ENCODE measurements at places on chromosomes 11 and 22. TPM values are rescaled to one million over a fixed set of nuclear protein-coding genes. Genes with fewer than 3 reads are reported as not detected.

Gene IFITM10
- total RNA-seq = 0.39 TPM

Gene C1QTNF4
- total RNA-seq = not detected

Gene CASP12
- 7.0 TPM for total RNA-seq

Gene OR2AT4
- not detected for total RNA-seq

Gene PANX2
- total RNA-seq = 0.63 TPM

Gene DBX1
- not detected for total RNA-seq

Gene CATSPER1
- total RNA-seq = not detected

Gene VSIG10L2
- total RNA-seq = not detected

Gene OR52A5
- not detected for total RNA-seq

Gene OR52H1
- 0.13 TPM for total RNA-seq

Gene CLTCL1
- total RNA-seq = 3.5 TPM

Gene DPP3
- total RNA-seq = 49.9 TPM

Gene C22orf15
- 0.38 TPM for total RNA-seq

Gene FOLH1
- total RNA-seq = under 0.01 TPM

Gene ADM
- total RNA-seq = 137 TPM

Gene UBQLN3
- total RNA-seq = not detected

Gene BTBD18
- total RNA-seq = not detected

Gene BCR
- total RNA-seq = 127 TPM

Gene MS4A1
- total RNA-seq = under 0.01 TPM

Gene CKAP5
- 61.4 TPM for total RNA-seq

Gene CELF1
- total RNA-seq = 57.9 TPM

Gene MISFA
- 1.0 TPM for total RNA-seq

Gene DRD2
- total RNA-seq = not detected

Gene RIMBP3B
- total RNA-seq = not detected

Gene RIBC2
- 0.39 TPM for total RNA-seq

Gene NPAS4
- not detected for total RNA-seq

Gene MMP8
- total RNA-seq = not detected

Gene CASP5
- total RNA-seq = not detected

Gene GPR83
- total RNA-seq = under 0.01 TPM

Gene PNPLA5
- total RNA-seq = not detected

Gene FAM180B
- not detected for total RNA-seq

Gene LRRC75B
- 4.6 TPM for total RNA-seq

Gene CHEK1
- 12.6 TPM for total RNA-seq

Gene TMEM151A
- total RNA-seq = not detected

Gene KCNJ1
- total RNA-seq = 0.13 TPM

Gene SYCE3
- total RNA-seq = not detected

Gene POTEH
- not detected for total RNA-seq

Gene FGF3
- not detected for total RNA-seq

Gene SERPING1
- 0.51 TPM for total RNA-seq

Gene C11orf21
- total RNA-seq = not detected

Gene NOX4
- 81.8 TPM for total RNA-seq

Gene ZBTB3
- total RNA-seq = 11.6 TPM

Gene CHADL
- 1.3 TPM for total RNA-seq

Gene OTUB1
- 50.2 TPM for total RNA-seq

Gene RAC2
- 12.8 TPM for total RNA-seq

Gene MRPL11
- total RNA-seq = 37.5 TPM

Gene PHETA2
- total RNA-seq = 31.1 TPM

Gene DEPDC7
- under 0.01 TPM for total RNA-seq

Gene NAALADL1
- total RNA-seq = 16.6 TPM

Gene DTX4
- 49.6 TPM for total RNA-seq

Gene XKR3
- not detected for total RNA-seq

Gene SLC22A12
- total RNA-seq = not detected

Gene TREH
- total RNA-seq = not detected

Gene IL17RA
- total RNA-seq = 2.4 TPM

Gene CCDC89
- total RNA-seq = not detected

Gene GDPD4
- total RNA-seq = not detected

Gene SCUBE1
- 0.51 TPM for total RNA-seq
